ENCODE measurements at places on chromosomes 12 and 14.

- H3K27ac ChIP-seq, result no peak overlapping the region
- no peak for DNase-seq
- no peak overlapping the region for H3K4me3 ChIP-seq
- H3K36me3 ChIP-seq, result no peaks in the 10 kb centered on the region
- H3K27me3 ChIP-seq, result no peaks in the 10 kb centered on the region
- peaks cover 4% of the 10 kb centered on the region for H3K4me1 ChIP-seq
Measured at GRCh38 chr12:104741077-104741476, 217.0 kb downstream of the SLC41A2 start.

- H3K27ac ChIP-seq, result peak overlapping the region; percentile 31
- peak; percentile 58 for DNase-seq
- H3K27me3 ChIP-seq, result no peaks in the 10 kb centered on the region
- peaks cover 16% of the 10 kb centered on the region for H3K4me1 ChIP-seq
- no peak overlapping the region for H3K4me3 ChIP-seq
Measured at GRCh38 chr14:36478782-36479181, 41.2 kb downstream of the NKX2-1 start.

- no peak overlapping the region for H3K27ac ChIP-seq
- no peaks in the 10 kb centered on the region for H3K27me3 ChIP-seq
- H3K4me3 ChIP-seq, result no peak overlapping the region
- no peaks in the 10 kb centered on the region for H3K4me1 ChIP-seq
- no peaks in the 10 kb centered on the region for H3K36me3 ChIP-seq
Measured at GRCh38 chr14:30445011-30445793, 113.8 kb upstream of the G2E3 start.

GRCh38 chr12:66931091-66931490 is 252.2 kb upstream of the GRIP1 start:
- no peak overlapping the region for H3K4me3 ChIP-seq
- H3K36me3 ChIP-seq, result no peaks in the 10 kb centered on the region

GRCh38 chr14:32977913-32978312 is 39.2 kb downstream of the NPAS3 start:
- no peaks in the 10 kb centered on the region for H3K27me3 ChIP-seq
- DNase-seq, result no peak
- no peaks in the 10 kb centered on the region for H3K36me3 ChIP-seq
- H3K27ac ChIP-seq, result no peak overlapping the region
- H3K4me3 ChIP-seq, result no peak overlapping the region

DNA sequence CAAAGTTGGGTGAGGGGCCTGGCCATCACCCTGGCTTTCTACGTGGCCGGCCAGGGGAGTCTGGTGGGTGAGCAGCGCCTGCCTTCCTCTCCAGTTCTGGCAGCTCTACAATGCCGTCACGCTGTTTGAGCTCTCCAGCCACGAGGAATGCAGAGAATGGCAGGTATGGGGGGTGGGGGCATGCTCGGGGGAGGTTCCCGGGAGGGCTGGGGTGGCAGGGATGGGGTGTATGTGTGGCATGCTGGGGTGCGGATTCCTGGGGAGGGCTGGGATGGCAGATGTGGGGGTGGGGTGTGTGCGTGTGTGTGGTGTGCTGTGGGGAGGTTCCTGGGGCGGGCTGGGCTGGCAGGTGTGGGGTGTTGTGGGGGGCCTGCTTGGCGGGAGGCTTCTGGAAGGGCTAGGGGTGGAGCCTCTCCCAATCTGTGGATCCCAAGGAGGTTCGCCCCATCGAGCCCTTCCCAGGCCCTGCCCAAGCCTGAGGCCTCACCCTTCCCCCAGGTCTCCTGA is 18.5 kb downstream of the RHOF start:
- no peaks in the 10 kb centered on the region for H3K36me3 ChIP-seq
- no peaks in the 10 kb centered on the region for H3K27me3 ChIP-seq
- H3K4me3 ChIP-seq, result no peak overlapping the region
- no peaks in the 10 kb centered on the region for H3K4me1 ChIP-seq
- H3K27ac ChIP-seq, result no peak overlapping the region

DNA sequence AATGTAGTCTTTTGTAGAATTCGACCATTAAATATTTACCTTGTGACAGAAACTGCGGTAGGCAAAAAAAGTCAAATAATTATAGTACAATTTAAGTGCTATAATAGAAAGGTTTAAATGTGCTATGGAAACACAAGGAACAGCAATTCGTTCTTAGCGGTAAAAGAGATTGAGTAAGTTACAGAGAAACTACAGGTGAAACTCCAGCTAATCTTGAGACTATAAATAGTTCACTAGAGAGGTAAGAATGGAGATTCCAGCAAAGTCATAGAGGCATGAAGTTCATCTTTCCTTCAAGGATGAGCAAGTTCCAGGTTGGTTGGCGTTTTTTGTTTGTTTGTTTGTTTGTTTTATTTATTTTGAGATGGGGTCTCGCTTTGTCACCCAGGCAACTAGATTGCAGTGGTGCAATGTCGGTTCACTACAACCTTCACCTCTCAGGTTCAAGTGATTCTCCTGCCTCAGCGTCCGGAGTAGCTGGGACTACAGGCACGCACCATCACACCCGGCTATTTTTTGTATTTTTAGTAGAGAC is 878 bp upstream of the R3HDM2 start:
- peak overlapping the region; percentile 86 for H3K4me3 ChIP-seq
- H3K4me1 ChIP-seq, result peaks cover 8% of the 10 kb centered on the region
- H3K27me3 ChIP-seq, result no peaks in the 10 kb centered on the region
- peak overlapping the region; percentile 81 for H3K27ac ChIP-seq
- H3K36me3 ChIP-seq, result no peaks in the 10 kb centered on the region

GRCh38 chr12:96120359-96121100 is 73.6 kb upstream of the ELK3 start:
- H3K36me3 ChIP-seq, result no peaks in the 10 kb centered on the region
- no peak overlapping the region for H3K4me3 ChIP-seq
- no peak for DNase-seq
- no peaks in the 10 kb centered on the region for H3K27me3 ChIP-seq
- H3K27ac ChIP-seq, result no peak overlapping the region

GRCh38 chr14:31270196-31270772 is 62.7 kb upstream of the HECTD1 start:
- H3K4me1 ChIP-seq, result no peaks in the 10 kb centered on the region
- peak; percentile 10 for DNase-seq
- no peaks in the 10 kb centered on the region for H3K27me3 ChIP-seq
- H3K27ac ChIP-seq, result no peak overlapping the region
- H3K36me3 ChIP-seq, result no peaks in the 10 kb centered on the region

GRCh38 chr14:73250781-73251500 is 13.6 kb downstream of the PAPLN start:
- no peak for DNase-seq
- H3K4me1 ChIP-seq, result no peaks in the 10 kb centered on the region
- H3K27ac ChIP-seq, result no peak overlapping the region
- H3K27me3 ChIP-seq, result no peaks in the 10 kb centered on the region
- no peaks in the 10 kb centered on the region for H3K36me3 ChIP-seq

Measured in MM.1S (cell line).